GM12878 (cell line): ENCODE measurements at places on chromosomes 12 and 14. TPM values are rescaled to one million over a fixed set of nuclear protein-coding genes. Genes with fewer than 3 reads are reported as not detected.
A peak's percentile ranks its signal among the peaks of the same experiment; 100 is the strongest.

PROX2 gene
- total RNA-seq = 0.11 and 0.33 TPM in 2 replicates

IKBIP gene
- 17.3 and 19.0 TPM in 2 replicates for total RNA-seq

HCAR2 gene
- total RNA-seq = 0.13 and 0.28 TPM in 2 replicates

TCL1B gene
- not detected in 2 replicates for total RNA-seq

KRT3 gene
- total RNA-seq = not detected in 2 replicates

SMOC1 gene
- 0.26 TPM in 1 of 2 replicates, not detected in the other for total RNA-seq

CEBPE gene
- 0.21 TPM in 1 of 2 replicates, not detected in the other for total RNA-seq

NDUFB1 gene
- total RNA-seq = 132 and 135 TPM in 2 replicates

PRKD1 gene
- 0.56 TPM in 1 of 2 replicates, not detected in the other for total RNA-seq

CACNA2D4 gene
- 0.64 and 1.1 TPM in 2 replicates for total RNA-seq

GPR84 gene
- 3.7 and 4.0 TPM in 2 replicates for total RNA-seq

ANO4 gene
- total RNA-seq = not detected in 2 replicates

WNT5B gene
- total RNA-seq = 15.4 and 18.3 TPM in 2 replicates

KRT72 gene
- total RNA-seq = not detected in 2 replicates

DNA sequence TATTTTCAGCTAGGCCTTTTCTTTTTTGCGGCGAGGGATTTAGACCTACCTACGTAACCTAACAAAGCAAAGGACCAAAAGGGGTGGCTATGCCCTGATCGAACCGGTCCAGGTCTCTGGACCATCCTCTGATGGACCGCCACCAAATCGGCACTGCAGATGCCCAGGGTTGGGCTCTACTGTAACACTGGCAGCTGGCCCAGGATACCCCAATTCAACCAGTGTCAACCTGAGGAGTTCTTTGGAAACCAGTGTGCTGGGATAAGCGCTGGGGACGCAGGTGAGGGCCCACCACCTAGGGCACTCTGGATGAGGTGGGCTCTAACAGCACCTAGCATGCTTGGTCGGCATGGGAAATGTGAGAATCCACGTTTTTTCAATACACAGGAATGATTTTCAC is 32.2 kb downstream of the FBXO21 start:
- DNase-seq = no peak

DNA sequence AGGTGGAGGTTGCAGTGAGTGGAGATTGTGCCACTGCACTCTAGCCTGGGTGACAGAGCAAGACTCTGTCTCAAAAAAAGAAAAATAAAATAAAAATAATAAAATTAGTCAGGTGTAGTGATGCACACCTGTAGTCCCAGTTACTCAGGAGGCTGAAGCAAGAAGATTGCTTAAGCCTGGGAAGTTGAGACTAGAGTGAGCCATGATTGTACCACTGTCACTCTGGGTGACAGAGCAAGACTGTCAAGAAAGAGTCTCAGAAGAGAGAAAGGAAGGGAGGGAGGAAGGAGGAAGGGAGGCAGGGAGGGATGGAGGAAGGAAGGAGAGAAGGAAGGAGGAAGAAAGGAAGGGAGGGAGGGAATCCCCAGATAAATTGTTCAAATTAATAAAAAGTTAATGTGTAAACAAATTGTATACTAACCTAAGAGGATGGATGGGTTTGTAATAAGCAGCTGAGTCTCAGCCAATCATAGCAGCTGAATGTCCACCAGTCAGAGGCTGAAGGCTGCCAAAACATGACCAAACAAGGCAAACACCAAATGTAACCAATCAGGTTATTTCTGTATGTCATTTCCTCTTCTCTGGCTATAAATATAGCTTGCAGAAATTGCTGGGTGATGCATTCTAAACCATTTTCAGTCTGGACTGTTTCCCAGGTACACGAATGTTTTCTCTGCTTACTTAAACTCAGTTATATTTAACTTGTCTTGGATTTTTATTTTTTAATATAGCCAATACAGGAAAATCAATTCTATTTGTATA is 6.1 kb upstream of the CDCA4 start:
- no peak for DNase-seq

- no peak for DNase-seq
These were observed 210.8 kb downstream of the PCNX1 start for GRCh38 chr14:71117839-71118743.

DNA sequence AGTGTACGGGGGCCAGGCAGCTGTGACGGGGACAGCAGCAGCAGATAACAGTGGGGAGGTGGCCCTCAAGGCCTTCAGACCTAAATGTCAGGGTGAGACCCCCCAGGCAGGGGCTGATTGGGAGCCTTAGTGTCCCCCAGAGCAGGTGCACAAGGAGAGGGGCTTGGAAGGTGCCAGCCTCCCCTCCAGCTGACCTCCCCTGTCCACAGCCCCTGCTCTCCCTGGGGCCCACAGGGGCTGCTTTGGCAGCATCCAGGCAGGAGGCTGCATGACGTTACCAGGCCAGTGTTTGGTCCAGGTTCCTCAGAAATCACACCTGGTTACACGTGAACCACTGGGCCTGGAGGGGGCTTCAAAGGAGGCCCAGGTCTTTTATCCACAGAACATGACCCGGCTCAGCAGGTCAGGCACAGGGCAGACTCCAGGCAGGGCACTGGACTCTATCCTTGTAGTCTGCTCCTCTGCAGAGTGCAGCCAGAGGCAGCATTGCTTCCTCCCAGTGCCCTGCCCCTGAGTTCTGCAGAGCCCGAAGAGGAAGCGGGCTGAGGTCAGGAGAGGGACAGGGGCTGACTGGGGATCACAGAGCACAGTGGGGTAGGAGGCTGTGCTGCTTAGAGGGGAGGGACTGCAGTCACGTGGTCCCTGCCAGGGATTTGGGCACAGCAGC is 2.6 kb upstream of the TRMT61A start:
- no peak for DNase-seq

- no peak for DNase-seq
These were observed 33.6 kb downstream of the SSH1 start for GRCh38 chr12:108823804-108824203.

GRCh38 chr14:28599191-28599590 is 167.4 kb upstream of the FOXG1 start:
- no peak for DNase-seq

DNA sequence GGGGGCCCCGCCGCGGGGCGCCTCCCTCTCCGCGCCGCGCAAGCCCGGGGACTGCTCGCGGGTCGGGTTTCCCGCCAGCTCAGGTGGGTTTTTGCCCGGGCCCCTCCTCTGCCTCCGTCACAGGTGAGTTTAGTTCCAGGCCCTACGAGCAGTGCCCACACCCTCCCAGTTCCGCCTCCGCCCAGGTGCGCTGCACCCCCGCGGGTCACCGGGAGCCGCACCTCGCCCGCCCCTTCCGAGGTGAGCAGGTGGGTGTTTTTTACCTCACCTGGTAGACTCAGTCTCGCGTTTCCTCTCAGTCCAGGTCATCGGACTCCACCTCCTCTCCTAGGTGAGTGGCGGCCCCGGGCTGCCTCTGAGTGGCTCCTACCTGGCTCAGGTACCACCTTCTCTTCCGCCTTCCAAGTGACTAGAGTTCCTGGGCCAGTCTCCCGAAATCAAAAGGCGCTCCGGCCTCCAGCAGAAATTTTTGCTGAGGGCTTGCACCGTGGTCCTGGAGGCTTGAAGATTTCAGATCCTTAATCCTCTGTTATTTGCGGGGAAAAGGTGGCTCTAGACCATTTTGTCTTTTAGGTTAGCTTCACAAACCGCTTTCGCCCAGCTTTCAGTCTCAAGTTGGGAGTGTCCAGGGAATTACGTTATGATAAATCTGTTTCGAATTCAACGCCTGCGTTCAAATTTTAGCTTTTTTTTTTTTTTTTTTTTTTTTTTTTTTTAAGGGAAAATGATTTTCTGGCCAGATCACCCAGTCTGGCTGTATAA is at the start of gene TMEM30B:
Gene TMEM30B, minus strand, starts transcription at position 153 of the 762 bp plus-strand sequence. CDS start 191 bp downstream, outside the sequence.
- DNase-seq = no peak

GRCh38 chr14:86779416-86779815 is 1213.6 kb downstream of the GALC start:
- no peak for DNase-seq

DNA sequence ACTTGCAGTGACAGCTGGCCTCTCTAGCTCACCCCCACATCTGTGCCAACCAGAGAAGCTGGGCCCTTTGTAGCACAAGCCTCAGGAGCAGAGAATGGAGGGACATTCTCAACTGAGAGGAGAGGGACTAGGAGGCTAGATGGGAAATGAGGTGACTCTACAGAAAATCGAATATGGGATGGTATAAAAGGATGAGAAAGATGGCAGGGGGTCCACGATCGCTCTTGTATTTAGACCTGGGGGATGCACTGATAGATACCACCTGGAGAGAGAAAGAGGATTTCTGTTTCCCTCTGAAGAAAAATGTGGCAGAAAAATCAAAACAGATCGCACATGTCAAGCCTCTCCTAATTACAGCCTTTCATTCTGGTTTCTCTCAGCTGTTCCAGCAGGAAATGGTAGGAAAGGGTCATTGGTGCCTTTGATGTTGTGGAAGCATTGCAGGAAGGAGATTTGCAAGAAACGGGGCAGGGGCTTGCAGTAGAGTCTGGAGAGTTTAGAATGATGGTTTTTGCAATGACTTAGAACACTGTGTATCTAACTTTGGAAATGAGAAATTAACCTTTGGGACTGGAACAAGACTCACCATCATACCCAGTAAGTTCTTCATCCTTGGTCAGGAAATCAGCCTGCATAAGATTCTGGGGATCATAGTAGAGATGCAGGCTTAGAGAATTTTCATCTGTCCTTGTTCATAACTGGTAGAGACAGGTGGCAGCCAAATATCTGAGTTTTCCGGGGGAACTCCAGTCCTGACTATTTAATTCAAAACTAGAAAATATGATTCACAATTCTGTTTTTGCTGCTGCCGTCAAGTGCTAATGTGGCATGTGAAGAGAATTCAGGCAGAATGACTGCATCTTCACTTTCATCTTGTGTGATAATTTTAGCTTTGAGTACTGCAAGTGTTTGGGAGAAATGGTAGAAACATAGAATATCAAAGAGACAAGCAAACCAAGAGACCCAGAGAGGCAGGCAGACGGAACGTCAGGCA is 98.8 kb downstream of the DAD1 start:
- no peak for DNase-seq

GRCh38 chr12:45017916-45018315 is 33.0 kb downstream of the DBX2 start:
- no peak for DNase-seq

- DNase-seq = no peak
These were observed 113.6 kb downstream of the DAD1 start for GRCh38 chr14:22475381-22475780.

GRCh38 chr14:100374876-100375265 is 51.7 kb downstream of the SLC25A47 start:
- no peak for DNase-seq

DNA sequence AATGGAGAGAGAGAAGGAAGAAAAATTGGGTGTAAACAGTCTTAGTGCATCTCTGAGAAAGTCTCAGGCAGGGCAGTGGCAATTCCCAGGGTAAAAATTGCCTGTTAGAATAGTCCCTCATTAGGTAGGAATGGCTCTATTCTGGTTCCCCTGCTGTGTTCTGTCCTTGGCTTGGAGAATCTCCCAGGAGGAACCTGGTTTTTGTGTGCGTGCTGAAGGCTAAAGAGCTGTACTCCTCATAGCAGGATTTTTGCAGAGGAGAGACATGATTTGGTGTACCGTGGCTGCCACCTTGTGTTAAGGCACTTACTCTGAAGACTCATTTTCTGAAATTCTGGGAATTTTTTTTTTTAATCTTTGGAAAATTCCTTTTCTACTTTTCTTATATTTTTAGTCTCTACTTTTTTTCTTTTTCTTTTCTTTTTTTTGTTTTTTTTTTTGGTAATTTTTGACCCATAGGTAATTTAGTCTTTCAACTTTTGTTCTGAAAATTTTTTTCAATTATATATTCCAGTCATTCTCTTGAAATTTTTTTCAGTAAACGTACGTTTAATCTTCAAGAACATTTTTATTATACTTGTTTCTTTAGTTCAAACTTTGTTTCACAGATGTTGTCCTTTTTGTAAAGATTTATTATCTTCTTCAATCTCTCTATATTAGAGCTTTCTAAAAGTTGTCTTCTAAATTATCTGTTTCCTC is 63.8 kb downstream of the FBXO33 start:
- DNase-seq = no peak

DNA sequence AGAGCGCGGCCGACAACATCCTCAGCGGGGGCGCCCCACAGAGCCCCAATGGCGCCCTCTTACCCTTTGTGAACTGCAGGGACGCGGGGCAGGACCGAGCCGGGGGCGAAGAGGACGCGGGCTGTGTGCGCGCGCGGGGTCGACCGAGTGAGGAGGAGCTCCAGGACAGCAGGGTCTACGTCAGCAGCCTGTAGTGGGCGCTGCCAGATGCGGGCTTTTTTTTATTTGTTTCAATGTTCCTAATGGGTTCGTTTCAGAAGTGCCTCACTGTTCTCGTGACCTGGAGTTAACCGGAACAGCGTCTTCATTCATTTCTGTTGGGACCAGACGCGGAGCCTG is 103.8 kb upstream of the FKBP4 start:
- no peak for DNase-seq

GRCh38 chr14:100779691-100780080 is 46.2 kb upstream of the MEG3 start:
- DNase-seq = no peak

GRCh38 chr14:98161356-98161755 is 1110.6 kb downstream of the BCL11B start:
- no peak for DNase-seq

DNA sequence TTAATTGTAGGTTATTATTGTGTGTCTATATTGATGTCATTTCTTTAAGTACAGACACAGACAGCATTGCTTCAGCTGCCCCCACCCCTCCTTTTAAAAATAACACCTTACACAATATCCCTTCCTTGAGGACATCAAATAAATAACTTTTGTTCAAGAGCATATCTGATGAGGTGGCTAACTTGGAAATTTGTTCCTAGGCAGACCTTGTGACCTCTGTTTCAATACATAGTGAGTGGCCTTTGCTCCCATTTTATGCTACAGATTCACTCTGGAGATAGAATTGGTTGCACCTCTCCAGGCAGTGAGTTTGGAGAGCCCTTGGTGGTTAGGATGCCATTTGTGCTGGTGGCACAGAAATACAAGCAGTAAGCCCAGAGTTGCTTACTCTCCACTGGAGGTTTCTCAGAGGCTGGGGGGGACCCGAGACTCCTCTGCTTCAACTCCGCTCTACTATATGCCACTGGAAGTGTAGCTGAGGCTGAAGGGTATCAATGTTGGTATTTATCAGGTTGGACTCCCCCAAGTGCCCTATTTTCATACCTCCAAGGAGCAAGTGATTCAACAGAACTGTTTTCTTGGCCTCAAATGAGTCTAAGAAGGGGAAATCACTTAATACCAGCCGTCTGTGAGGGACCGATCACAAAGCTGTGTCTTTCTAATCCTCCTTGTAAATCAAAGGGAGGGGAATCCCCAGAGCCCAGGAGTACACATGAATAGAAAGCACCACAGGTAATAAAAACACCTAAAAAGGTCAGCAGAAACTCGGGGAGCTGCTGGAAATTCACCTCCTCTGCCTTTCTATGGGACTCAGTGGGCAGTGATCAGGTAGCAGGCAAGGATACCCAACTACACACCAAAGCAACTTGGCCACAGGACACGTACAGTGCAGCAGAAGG is 463.1 kb downstream of the RAD51B start:
- peak; percentile 86 for DNase-seq
